ENCODE measurements at places on chromosomes 4 and X.

DNA sequence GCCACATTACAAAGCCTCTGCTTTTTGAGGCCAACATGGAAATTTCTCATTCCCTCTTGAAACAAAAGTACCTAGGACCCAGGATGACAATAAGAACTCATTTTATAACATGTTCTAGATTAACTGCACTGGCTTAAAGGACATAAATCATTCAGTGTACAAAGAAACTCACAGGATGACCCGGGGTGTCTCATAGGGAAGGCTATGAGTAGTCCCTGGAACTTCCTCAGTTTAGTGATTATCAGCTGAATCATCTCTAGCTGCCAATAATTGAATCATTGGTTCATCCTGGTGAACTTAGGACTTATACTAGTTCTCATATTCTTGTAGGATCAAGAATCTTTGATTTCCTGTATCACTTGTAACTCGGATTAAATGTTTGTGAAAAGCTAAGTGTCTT is 95.8 kb upstream of the WDR1 start:
- no peak for DNase-seq

- DNase-seq, result no peak
Observed at GRCh38 chr4:148868191-148868590, 426.0 kb upstream of the NR3C2 start.

DNA sequence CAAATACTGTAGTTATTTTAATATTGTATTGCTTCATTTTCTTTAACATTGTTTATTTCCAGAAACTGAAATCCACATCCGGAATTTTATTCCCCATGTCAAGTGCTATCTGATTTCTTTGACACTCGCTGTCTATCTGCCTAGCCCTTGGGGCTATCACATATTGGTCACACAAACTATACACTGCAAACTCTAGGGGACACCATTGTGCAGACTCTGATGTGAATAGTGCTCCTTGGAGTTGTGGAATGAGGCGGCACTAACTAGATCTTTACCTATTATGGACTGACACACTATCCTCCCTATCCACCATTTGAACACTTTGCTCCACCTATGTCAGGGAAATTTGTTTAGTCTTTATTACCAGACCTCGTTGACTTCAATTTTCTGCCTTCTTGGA is 534.5 kb downstream of the GLUD2 start:
- DNase-seq, result no peak

GRCh38 chr4:88283661-88284438 is 511 bp downstream of the PPM1K start:
- peak; percentile 74 for DNase-seq

DNA sequence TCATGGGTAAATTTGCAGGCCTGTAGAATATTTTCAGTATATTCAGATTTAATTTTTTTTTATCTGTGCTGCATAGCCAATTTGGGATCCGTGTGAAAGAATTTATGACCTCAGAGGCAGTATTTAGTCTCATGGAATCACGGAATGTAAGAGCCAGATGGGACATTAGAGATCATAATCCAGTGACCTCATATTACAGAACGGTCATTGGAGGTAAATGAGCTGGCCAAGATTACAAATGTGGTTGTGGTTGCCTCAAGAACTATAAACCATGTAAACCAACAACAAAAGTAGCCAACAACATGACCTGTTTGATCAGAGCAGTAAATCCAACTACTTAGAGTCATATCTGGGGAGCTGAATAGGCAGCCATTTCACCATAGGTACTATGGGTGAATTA is 71.6 kb downstream of the AMOT start:
- no peak for DNase-seq

DNA sequence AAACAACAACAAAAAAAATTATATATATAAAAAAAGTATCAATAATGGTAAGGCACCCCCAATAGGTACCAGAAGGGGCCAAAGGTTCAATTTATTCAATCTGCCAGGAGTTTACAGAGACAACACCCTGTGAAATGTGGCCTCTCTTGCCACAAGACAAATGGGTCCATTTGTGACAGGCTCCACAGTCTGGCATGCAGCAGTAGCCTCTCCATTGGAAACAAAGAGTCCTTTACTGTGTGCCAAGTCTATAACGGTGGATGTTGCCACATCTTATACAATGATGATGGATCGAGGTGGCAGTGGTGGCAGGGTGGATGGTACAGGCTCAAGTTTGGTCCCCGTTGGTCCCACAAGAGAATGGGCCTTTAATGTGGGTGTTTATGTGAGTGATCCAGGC is 70.1 kb upstream of the SH3RF1 start:
- DNase-seq, result no peak

DNA sequence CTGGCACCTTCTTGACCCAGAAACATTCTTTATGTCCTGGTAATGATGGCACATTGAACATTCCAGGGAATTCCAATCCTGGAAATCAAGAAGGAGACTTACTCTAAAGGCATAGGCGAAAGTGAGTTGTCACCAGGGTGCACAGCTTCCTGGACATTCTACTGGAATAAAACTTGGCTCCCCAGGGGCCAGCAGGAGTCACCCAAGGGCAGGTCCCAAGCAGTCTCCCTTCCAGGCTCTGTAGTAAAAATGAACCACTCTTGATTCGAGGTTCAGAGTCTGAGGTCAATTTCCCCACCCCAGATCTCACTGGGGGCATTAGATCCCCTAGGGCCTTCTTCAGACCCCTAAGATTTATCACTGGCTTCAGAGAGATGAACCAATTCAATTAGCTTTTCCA is 338.7 kb upstream of the GATB start:
- DNase-seq, result no peak

- no peak for DNase-seq
Observed at GRCh38 chr4:48369771-48370170, 28.4 kb downstream of the SLAIN2 start.

DNA sequence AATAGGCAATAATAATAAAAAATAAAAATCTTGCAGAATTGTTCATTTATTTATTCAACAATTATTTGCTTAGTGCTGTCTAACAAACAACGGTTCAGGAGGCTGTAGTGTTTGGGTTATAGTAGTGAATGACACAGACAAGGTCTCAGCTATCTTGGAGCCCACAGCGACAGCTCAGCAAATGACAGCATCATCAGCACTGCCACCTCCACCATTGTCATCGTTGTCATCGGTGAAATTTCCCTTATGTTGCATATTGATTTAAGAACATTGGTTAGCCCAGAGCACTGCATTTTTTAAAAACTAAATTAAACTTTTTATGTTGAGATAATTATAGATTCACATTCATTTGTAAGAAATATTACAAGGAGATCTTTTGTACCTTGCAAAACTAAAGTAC is 79.9 kb downstream of the TRAPPC11 start:
- no peak for DNase-seq
